Aorta (tissue), 5 donors: ENCODE measurements at places on chromosomes 13 and 19. TPM values are rescaled to one million over a fixed set of nuclear protein-coding genes. Genes with fewer than 3 reads are reported as not detected.

DYRK1B gene
- total RNA-seq, result 12.9 TPM

DNA sequence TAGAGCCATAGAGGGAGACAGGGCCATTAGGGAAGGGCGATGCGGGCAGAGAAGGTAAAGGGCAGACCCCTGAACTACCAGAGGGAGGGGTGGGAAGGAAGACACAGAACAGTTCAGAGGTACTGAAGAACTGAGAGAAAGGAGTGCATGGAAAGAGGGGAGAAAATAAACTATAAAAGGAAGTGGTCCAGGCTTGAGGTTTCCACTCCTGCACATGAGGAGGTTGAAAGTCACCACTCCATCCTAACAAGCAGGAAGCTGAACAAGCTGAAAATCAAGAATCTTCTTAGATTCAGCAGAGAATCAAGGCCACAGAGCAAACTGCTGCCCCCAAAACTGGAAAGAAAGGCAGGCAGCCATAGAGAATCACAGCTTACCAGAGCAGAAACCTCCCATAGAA, 45.1 kb downstream of the MIPEP start:
- no peak for DNase-seq

- no peak for DNase-seq
These were observed 3.7 kb downstream of the JUNB start for GRCh38 chr19:12794971-12795381.

GRCh38 chr19:7792281-7792680, 29.2 kb downstream of the CLEC4M start:
- no peak for DNase-seq

GRCh38 chr13:39688699-39689405, 33.4 kb downstream of the COG6 start:
- no peak for DNase-seq

FRY gene
- total RNA-seq, result 328 TPM

GRCh38 chr13:112766336-112766735, 76.5 kb downstream of the ATP11A start:
- DNase-seq, result peak; percentile 32

NAA16 gene
- 24.7 TPM for total RNA-seq

GRCh38 chr13:19597523-19597922, 35.9 kb upstream of the MPHOSPH8 start:
- DNase-seq, result no peak

ELSPBP1 gene
- total RNA-seq, result not detected

KLK11 gene
- not detected for total RNA-seq

- peak; percentile 64 for DNase-seq
These were observed 1.5 kb upstream of the CEACAM5 start for GRCh38 chr19:41706741-41707501.

DNA sequence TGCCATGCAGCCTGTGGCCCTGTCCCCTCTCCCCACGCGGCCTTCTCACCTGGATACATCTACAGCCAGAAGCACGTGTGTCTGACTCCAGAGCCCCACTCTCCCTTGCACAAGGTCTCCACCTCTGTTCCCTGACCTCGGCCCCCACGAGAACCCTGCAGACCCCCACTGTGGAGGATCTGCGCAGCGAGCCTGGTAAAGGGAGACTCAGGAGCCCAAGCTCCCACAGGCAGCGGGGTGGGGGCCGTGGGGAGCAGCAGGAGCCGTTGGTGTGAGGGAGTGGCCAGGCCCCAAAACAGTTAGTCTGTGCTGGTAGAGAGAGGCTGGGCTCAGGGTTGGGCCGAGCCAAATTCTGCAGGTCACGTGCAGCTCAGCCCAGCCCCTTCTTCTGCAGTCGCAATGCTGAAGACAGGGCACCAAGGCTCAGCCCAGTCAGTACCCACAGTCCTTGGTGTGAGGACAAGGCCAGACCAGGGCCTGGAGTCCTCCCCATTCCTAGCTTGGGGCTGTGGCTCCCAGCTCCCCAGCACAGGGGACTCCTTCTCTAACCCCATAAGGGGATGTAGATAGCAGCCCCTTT, 28.7 kb upstream of the SLC7A10 start:
- no peak for DNase-seq

B3GNT3 gene
- 1.9 TPM for total RNA-seq

DNA sequence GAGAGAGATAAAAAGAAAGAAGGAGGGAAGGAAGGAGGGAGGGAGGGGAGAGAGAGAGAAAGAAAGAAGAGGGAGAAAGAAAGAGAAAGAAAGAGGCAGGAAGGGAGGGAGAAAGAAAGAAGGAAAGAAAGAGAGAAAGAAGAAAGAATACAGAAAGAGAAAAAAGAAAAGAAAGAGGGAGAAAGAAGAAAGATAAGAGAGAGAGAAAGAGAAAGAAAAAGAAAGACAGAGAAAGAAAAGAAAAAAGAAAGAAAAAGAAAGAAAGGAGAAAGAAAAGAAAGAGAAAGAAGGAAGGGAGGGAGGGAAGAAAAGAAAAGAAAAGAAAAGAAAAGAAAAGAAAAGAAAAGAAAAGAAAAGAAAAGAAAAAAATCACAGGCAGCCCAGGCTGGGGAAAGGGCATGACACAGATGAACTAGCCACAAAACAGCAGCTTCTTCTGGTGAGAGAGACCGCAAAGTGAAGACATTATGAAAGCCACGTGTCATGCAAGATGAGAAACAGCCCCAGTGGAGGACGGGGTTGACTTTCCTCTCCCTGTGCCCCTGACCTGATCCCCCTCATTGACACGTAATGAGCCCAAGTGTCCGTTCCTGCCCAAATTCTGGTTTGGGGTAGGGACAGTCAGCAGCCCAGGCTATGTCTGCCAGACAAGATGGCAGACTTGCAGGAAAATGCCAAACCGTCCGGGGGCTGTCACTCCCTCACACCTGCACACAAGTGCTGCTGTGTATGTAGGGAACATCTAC, 102.1 kb downstream of the INSR start:
- DNase-seq, result no peak

DNA sequence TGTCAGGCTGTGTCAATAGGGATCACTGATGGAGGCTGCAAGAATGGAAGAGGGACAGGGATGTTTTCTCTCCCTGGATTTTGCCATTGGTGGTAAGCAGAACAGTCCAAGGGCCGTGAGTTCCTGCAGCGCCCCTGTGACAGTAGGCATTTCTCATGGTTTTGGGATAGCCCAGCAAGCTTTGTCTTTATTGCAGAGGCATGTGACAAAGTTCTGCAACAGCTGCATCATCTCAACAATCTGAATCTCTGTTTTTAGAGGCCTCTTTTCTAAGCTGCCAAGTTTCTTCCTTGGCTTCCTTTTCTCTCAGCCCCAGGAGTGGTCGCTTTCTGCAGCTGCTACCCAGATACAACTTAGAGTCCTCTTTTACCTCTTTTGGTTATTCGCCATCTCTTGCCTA, 95.7 kb upstream of the TSHZ3 start:
- DNase-seq, result no peak

DNA sequence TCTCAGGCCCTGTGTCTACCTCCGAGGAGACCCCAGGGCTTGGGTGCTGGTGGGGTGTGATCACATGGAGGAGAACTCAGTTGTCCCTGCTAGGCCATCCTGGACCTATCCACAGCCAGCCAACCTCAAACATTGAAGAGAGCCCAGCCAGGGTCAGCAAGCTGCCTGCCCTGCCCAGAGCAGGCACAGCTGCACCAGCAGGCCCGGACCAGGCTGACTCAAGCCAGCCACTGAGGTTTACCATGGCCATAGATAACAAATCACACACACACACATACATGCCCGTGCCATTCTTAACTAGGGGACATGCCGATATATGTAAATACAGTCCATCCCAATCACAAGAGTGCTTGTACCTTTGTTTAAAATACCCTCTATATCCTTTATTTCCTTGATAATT, 8.1 kb downstream of the ARHGEF7 start:
- no peak for DNase-seq

DNA sequence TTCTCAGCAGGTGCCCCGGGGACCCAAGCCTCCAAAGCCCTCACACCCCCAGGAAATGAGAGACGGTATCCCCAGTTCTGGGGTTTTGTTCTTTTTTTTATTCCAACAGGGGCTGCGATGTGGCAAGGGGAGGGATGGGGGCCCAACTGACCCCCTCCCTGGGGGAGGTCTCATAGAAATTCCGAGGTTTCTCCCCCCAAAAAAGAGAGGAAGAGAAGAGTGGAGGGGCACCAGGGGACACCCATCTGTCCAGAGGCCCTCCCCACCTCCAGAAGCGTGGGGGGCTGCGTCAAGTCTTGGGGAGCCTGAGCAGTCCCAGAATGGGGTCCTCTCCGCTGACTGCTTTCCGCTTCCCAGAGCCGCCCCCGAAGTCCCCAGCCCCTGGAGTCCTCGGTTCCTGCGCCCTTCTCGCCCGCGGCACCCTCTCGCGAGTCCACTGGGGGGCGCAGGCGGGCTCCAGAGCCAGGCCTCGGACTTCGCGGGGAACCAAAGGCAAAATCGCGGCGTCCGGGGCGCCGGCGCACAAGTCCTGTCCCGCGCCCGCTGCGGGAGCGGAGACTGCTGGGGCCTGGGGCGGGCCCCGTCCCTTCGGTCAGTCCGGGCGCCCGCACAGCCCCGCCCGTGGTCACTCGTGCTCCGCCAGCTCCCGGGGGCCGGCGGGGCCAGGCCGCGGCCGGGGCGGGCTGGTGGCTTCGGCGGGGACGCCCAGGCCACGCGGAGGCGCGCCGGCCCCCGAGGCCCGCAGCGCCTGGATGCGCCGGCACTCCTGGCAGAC, 4.4 kb upstream of the ATP1A3 start:
- no peak for DNase-seq

- DNase-seq, result no peak
These were observed 420.6 kb downstream of the DCT start for GRCh38 chr13:94058821-94059360.

DNA sequence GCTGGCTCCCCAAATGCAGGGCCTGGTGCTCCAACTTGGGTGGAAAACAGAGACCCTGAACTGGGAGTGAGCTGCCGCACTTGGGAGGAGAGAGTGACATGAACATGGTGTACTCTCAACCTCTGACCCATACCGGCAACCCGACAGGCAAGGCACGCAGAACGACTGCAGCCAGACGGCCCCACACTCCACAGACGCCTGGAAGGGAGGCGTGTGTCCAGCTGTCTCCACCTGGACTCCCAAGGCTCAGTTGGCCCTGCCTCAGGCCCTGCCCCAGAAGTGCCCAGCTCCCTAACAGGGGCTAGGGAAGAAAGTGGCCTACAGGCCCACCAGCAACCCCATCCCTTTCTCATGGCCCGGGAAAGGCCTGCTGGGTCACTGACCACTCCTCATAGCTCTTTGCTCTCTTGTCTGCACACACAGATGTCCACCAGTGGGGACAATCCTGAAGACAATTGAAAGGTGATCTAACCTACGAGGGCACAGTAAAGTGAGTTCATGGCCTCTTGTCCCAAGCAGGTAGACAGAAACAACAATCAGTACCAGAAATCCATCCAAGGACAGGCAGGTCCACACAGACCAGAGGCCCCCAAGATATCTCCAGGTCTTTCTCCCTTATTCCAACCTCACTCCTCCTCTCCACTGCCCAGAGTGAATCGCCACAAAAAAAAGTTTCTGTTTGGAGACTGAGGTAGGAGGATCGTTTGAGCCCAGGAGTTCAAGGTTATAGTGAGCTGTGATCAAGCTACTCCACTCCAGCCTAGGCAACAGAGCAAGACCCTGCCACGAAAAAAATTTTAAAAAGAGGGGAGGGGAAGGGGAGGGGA, 28.2 kb downstream of the ELL start:
- DNase-seq, result no peak

- DNase-seq, result no peak
These were observed 220.3 kb downstream of the NBEA start for GRCh38 chr13:35162420-35162819.

- no peak for DNase-seq
These were observed 44.7 kb downstream of the GARRE1 start for GRCh38 chr19:34298891-34299520.

KASH5 gene
- not detected for total RNA-seq

DNA sequence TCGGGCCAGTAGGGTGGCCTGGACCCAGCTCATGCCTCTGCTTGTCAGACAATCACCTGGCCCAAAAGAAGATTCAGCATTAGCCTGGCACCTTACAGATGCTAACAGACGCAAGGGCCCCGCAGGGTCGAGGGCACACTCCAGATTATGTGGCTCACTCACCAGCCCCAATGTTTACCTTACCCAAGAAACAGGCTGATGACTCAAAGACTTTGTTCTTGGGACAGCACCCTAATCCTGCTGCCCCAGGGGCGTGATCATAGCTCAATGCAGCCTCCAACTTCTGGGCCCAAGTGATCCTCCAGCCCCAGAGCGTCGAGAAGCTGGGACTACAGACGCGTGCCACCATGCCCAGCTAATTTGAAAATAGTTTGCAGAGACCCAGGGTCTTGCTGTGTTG, 9.8 kb downstream of the ECSIT start:
- DNase-seq, result no peak

DNA sequence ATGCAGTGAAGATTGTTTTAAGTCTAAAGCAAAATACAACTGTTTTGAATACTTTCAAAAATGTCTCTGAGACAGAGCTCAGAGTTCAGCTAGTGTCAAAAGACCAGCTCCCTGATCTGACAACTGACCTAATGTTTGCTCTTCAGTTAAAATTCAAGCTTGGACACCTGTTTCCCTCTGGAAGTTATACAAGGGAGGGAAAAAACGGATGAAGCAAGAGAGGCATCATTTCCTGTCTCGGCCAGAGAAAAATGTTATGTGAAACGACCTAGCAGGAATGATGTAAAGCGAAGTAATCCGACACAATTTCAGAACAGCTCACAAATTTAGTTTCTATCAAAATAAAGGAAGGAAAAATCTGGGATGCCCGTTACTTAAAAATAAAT, 59.4 kb downstream of the ZAR1L start:
- no peak for DNase-seq

DNA sequence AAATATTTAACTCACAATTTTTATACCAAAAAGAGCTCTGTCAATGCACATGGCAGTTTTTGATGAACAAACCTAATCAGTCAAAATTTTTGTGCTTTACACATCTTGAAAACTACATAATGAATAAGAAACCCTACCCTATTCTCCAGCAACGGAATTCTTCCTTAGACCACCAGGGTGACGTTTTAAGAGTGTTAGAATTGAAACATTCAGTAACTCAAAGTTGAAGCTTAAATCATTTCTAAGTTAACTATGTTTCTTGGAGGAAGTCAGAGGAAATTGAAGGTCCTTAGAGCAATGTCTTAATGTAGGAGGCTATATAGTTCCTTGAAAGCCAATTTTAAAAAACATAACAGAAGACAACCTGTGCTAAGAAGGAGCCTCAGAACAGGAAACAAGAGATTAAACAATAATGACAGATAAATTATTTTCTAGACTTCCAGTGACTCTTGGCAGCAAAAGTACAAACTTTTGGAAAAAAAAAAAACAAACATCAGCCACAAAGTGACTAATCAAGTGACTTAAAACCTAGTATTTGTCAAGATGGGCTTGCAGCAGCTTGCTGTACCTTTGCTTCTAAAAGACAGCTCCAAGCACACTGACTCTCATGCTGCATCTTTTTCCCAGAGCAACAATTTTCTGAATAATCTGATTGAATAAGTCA, 6.2 kb downstream of the SPRY2 start:
- no peak for DNase-seq

S1PR5 gene
- total RNA-seq, result 0.39 TPM
